ENCODE measurements at places on chromosomes 5 and 9. TPM values are rescaled to one million over a fixed set of nuclear protein-coding genes. Genes with fewer than 3 reads are reported as not detected.

CDKN2A gene
- not detected for total RNA-seq

SLC45A2 gene
- total RNA-seq: not detected

CAMK4 gene
- total RNA-seq: 0.01 TPM

PTPRD gene
- 0.16 TPM for total RNA-seq

NPR2 gene
- total RNA-seq: 4.8 TPM
